Skin of body (tissue), 3 donors: ENCODE measurements at places on chromosomes 5 and 9. TPM values are rescaled to one million over a fixed set of nuclear protein-coding genes. Genes with fewer than 3 reads are reported as not detected.

STKLD1 gene
- 0.49 TPM for total RNA-seq

PTCH1 gene
- total RNA-seq = 28.0 TPM

LIX1 gene
- total RNA-seq = 0.69 TPM

SNX18 gene
- total RNA-seq = 33.9 TPM

SPATA31D4 gene
- not detected for total RNA-seq

SLCO6A1 gene
- total RNA-seq = not detected

OR2V2 gene
- under 0.01 TPM for total RNA-seq

FRRS1L gene
- total RNA-seq = 1.5 TPM

DNA sequence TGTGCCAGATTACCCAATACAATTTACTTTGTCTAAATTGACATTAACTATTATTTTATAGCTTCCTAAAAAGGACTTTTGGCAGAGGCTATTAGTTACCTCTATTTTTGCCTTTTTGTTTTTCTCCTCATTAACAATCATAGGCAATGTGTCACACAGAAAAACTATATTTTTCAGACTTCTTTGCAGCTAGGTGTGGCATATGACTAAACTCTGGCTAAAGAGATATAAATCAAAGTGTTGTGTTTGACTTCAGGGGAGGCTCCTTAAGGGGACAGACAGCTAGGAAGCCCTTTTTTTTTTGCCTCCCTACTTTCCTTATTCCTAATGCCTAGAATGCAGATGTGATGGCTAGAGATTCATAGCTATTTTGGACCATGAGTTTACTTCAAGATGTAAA lies 19.7 kb upstream of the GCNT4 start:
- DNase-seq = no peak

- DNase-seq = peak; percentile 72
Observed at GRCh38 chr5:56172241-56172640, 60.9 kb downstream of the ANKRD55 start.

DNA sequence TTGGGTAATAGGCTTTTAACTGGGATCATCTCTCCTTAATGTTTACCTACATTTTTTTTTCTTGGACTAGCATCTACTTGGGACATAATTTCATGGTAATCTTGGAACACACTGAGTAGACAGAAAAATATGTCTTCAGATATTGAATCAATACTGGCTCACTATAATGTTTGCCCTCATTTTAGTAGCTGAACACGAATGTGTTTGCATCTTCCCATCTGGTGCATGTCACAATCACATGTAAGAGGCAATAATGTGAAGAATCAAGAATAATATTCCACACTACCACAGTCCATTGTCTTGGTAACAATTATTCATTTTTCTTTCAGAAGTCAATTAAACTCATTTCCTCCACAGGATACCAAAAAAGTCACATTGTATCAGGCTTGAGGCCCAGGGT lies 382.7 kb upstream of the CDH10 start:
- no peak for DNase-seq

GRCh38 chr5:89241186-89241585 lies 358.2 kb upstream of the MEF2C start:
- peak; percentile 48 for DNase-seq

- no peak for DNase-seq
Observed at GRCh38 chr5:78627766-78628165, 20.8 kb downstream of the LHFPL2 start.

GRCh38 chr9:95940265-95940664 lies 64.8 kb downstream of the ERCC6L2 start:
- DNase-seq = no peak

GRCh38 chr5:54180630-54181031 lies 129.7 kb downstream of the ARL15 start:
- no peak for DNase-seq

- DNase-seq = no peak
Observed at GRCh38 chr9:3474821-3475220, 51.0 kb downstream of the RFX3 start.

GRCh38 chr9:116275418-116276195 lies 122.0 kb downstream of the PAPPA start:
- DNase-seq = no peak

GRCh38 chr5:13427827-13428557 lies 516.5 kb downstream of the DNAH5 start:
- DNase-seq = no peak

DNA sequence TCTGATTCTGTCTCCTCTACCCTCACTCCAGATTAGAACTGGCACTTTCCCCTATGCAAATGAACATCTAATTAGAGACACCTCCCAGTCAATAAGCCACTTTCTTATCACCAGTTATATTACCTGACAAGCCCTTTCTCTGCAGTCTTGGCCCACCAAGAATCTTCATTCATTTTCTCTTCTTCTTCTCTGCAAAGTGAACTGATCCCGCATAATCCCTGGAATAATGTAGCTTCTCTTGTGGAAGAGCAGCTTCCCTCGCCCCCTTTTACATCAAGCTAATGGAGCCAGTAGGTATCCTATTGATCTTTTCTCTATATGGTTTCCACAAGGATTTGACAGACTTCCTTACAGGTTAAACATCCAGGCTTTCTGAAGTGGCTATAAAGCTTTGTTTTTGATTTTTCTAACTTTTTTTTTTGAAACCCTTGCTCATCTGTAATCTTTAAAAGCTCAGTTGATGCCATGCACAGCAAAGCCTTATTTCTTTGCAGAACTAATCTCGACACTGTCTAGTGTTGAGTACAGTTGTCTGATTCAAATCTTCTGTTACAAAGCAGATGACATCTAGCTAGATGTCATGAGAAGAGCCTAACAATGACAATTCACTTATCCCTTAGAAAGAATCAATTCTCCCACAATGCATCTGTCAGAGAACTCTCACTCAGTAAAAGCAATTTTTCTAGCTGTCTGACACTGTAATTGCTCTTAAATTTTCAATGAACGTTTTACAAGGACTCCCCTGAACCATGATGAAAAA lies 281.4 kb downstream of the ISL1 start:
- DNase-seq = no peak

GRCh38 chr9:12818431-12819000 lies 43.7 kb downstream of the LURAP1L start:
- peak; percentile 76 for DNase-seq

- DNase-seq = no peak
Observed at GRCh38 chr9:108040783-108041182, 551.2 kb upstream of the KLF4 start.

DNA sequence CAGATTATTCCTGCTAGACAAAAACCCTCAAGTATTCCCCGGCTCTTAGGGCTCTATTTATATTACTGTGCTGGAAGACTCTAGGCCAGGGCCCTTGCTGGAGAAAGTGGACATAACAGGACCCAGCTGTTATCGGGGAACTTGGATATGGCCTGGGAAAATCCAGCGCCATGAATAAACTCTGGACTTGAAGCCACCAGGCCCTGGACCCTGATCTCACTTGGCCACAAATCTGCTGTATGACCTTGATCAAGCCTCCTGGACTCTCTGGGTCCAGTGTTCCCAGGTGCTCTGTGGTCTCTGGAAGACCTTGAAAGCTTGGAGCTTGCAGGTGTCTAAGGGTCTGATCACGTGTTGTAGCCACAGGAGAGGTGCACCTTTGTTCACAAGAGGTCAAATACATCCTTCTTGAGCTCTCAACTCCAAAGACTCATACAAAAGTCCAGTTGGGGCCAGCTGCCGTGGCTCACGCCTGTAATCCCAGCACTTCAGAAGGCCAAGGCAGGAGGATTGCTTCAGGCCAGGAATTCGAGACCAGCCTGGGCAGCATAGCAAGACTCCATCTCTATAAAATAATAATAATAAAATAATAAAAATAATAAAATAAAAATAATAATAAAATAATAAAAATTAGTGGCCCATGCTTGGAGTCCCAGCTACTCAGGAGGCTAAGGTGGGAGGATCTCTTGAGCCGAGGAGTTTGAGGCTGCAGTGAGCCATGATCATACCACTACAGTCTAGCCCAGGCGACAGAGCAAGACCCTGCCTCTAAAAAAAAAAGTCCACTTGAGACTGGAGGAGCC lies 26.5 kb downstream of the COL27A1 start:
- no peak for DNase-seq

GRCh38 chr5:83009408-83009807 lies 67.8 kb downstream of the TMEM167A start:
- DNase-seq = peak; percentile 10

GRCh38 chr5:72618708-72619107 lies 111.5 kb upstream of the ZNF366 start:
- no peak for DNase-seq

DNA sequence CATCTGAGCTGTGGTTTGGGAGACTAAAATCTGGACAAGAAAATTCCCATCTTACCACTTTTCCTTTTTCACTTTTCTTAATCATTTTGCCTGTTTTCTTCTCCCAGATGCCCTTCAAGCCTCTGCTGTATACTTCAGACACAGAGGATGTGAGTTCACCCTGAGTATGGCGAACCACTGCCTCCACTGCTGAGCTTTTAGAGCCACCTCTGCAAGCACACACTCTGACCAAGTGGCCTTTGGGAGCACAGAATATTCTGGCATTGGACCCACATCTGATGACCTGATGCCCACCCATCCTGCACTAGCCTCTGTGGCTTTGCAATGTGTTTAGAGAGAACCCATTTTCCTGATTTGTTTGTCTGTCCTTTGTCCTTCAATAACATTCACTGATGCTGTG lies 32.5 kb downstream of the TERT start:
- DNase-seq = no peak

DNA sequence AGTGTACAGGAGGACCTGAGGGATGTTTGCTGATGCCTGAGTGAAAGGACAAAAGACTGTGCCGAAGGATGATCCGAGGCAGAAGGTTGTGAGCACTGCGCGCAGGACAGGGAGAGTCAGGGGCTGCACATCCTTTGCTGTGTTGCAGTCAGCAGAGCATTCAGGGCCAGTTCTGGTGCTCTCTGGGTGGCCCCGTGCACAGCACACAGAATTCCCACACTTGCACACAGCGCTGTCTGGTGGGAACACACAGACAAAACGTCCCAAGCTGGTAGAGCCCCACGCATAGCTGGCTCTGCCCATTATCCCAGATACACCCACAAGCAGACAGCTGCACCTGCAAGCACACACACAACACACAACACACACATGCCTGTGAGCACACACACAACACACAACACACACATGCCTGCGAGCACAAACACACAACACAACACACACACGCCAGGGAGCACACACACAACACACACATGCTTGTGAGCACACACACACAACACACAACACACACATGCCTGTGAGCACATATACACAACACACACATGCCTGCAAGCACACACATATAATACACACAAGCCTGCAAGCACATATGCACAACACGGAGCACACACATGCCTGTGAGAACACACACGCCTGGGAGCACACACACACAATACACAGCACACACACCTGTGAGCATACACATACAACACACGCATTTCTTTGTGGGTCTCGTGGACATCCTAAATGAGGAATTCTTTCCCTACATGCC lies 74.4 kb downstream of the FGF18 start:
- DNase-seq = no peak

- DNase-seq = no peak
Observed at GRCh38 chr9:107975426-107976010, 485.9 kb upstream of the KLF4 start.

DNA sequence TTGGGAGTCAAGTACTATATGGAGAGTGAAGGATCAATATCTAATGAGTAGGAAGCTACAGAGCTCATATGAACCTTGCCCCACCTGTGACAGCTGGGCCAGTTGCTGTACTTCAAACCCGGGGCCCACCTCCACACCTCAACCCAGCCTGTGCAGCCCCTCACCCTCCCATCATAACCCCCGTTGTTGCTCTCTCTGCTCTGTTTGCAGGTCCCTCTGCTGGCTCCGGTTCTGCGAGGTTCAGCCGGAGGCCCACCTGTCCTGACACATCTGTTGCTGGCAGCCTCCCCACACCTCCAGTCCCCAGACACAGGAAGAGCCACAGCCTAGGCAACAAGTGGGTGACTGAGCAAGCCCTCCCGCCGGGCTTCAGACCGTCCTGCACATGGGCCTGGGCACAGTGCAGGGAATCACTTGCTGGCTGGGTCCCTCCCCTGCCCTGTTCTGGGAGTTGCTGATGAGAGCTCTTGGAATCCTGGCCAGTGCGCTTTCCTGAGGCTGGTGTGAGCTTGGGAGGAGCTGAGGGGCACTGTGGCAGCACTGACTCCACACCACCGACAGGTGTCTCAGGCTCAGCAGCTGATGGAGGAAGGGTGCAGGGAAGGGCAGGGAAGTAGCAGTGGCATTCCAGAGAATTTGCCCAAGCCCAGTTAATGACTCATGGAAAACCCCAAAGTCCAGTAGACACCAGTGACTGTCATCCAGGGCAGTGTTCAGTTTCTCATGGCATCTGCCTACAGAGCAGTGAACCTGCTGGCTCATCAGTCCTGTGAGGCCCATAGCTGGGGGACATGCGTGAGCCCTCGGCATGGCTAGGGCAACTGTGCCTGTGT lies 69.5 kb upstream of the GARNL3 start:
- DNase-seq = no peak

- DNase-seq = no peak
Observed at GRCh38 chr9:89661391-89661949, 56.7 kb downstream of the GADD45G start.

- DNase-seq = no peak
Observed at GRCh38 chr9:34252016-34252415, 73.2 kb downstream of the UBAP1 start.

DNA sequence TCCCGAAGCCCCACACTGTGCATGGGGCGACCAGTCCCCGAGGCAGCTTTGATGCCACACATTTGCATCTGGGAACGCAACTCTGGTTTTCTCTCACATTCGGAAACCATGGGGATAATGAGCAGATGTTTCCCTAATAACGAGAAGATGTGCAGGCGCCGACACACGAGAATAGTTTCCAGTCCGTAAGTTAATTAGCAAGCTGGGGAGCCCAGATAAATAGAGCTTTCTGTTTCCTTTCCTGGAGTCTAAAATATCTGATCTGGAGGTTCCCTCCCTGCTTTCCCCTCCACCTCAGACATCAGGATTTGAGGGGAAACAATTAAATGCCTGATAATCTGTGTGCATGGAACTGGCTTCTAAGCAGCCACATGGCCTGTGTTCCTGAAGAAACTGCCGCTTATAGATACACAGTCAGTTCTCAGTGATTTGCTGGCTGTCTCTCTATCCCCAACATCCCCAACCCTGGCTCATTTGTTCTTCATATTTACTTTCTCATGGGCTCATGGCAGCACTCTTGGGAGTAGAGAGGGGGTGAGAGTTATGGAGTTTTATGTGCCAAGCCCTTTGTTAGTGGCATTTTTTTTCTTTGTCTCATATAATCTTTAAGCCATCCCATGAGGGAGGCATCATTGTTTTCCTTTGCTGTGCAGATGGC lies 62.8 kb downstream of the PDZD2 start:
- peak; percentile 83 for DNase-seq

DNA sequence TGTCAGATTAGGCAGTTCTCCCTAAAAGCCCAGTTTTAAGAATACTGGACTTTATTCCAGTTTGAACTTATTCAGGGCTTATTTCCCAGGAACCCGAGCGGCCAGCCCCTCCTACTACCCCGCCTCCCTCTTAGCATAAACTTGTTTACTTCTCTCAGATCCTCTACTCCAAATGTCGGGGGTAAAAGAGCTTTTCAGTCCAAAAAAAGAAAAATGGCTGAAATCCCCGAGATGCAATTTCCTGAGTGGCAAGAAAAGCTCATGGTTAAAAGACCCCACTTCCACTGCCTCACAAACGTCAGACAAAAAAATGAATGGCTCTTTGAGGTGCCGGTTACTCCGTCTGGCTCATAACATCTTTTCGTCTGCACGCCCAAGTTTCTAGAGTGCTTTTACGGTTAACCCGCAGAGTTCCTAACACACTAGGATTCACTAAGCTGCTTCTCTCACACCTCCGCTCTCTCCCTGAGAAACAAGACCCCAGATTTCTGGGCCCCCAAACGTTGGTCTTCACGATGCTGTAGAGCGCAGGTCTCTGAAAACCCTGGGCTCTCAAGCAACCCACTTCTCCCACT lies 402 bp downstream of the BRD8 start:
- peak; percentile 18 for DNase-seq
